ENCODE measurements at places on chromosomes 11 and 22.
A peak's percentile ranks its signal among the peaks of the same experiment; 100 is the strongest.

DNA sequence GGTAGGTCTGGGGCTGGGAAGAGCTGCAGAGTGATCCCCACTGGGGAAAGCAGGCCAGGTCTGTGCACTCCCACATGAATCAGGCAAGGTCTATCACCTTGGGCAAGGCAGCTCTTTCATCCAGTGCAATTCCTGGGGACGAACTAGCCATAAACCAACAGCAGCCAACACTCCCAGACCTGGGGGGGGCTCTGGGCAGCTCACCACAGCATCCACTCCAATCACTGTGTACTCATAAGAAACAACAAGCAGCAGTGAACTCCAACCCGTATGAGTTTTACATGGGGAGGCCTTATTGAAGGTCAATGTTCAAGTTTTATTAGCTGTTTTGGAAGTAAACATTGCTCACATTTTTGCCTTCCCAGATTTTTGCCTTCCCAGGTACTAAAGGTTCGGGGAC is 157.4 kb upstream of the NAV2 start:
- DNase-seq: no peak

- DNase-seq: no peak
Measured at GRCh38 chr11:9617940-9618339, 44.5 kb downstream of the WEE1 start.

DNA sequence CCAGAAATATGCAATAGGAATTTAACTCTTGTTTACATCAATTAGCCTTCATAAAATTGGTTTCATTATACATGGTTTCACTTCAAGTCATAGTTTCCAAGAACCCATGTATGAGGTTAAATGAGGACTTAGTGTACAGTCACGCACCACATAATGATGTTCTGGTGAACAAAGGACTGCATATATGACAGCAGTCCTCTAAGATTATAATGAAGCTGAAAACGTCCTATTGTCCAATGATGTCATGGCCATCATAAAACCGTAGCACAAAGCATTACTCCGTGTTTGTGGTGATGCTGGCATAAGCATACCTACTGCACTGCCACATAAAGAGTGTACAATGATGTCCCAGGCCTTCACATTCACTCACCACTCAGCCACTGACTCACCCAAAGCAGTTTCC is 31.1 kb downstream of the SMCO4 start:
- no peak for DNase-seq

- DNase-seq: no peak
Measured at GRCh38 chr11:122686111-122686510, 30.6 kb downstream of the UBASH3B start.

DNA sequence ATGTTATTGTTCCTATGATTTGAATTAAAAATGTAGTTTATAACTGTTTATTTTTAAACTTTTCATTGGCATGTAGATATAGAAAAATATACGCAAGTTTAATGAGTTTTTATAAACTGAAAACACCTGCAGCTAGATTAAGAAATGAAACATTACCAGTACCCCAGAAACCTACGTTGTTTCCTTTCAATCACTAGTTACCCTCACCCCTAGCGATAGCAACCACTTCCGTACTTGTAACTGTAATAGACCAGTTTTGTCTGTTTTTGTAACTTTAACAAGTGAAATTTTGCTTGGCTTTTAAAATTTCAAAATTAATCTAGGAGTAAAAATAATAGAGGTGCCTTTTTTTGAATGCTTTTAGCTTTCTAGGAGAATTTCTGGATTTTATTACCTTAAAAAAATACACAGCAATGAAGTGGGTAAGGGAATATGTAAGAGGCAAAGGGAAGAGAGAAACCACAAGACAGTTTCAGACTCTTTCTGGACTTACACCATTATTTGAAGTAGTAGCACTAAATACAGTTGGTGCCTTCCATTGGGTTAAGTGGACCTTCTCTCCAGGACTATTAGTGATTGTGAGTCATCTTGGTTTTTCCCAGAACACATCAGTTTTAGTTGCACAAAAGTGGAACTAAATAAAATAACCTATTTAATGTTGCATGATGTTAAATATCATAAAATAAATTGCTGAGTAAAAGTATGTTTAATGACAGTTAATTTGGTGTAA is 18.7 kb upstream of the NAT10 start:
- no peak for DNase-seq

DNA sequence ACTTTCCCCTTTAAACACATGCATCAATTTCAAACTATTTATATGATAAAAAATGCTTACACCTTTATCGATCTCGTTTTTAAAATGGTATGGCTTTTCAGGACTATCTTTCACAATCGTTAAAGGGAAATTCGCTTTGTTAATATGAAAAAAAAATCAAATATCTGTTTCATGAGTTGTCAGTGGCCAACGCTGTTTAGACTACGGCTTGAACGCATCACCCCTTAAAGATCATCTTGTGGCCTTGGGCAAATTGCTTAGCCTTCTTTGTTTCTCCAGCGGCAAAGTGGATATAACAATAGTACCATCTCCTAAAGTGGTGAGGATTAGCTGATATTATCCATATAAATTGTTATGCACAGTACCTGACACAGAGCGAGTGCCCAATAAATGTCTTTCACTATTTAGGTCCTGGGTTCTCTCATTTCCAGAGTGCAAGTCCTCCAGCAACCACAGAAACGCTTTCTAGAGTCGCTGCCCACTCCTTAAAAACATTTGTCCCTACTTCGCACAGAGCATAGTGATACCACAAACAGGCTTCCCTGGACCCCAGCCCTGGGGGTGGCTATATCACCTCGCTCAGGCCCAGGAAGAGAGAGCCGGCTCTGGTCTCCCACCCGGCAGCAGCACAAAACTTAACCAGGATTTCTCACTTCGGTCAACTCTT is 904 bp downstream of the SLC35F2 start:
- DNase-seq: no peak

- no peak for DNase-seq
Measured at GRCh38 chr11:10601837-10602236, 33.4 kb upstream of the LYVE1 start.

- no peak for DNase-seq
Measured at GRCh38 chr11:61418136-61418535, 11.6 kb downstream of the CPSF7 start.

- DNase-seq: no peak
Measured at GRCh38 chr11:47272706-47273105, 2.8 kb downstream of the MADD start.

- no peak for DNase-seq
Measured at GRCh38 chr22:49951000-49951677, 9.4 kb upstream of the PIM3 start.

GRCh38 chr22:43243324-43243723 is 56.4 kb upstream of the TTLL12 start:
- no peak for DNase-seq

- DNase-seq: no peak
Measured at GRCh38 chr11:69828971-69829344, 9.7 kb upstream of the FGF3 start.

GRCh38 chr11:16013649-16014275 is 342.6 kb downstream of the SOX6 start:
- DNase-seq: no peak

DNA sequence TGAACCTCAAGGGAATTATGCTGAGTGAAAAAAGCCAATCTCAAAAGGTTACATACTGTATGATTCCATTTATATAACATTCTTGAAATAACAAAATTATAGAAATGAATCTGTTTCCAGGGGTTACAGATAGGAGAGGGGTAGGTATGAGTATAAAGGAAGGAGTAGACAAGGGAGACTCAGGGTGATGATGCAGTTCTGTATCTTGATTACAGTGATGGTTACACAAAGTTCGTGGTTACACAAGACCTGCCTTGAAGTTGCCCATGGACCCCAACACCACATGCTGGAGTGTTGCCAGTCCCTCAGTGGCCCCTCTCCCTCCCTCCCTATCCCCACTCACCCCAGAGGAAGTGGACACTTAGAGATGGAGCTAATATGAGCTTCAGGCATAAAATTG is 20.3 kb downstream of the STK33 start:
- no peak for DNase-seq

DNA sequence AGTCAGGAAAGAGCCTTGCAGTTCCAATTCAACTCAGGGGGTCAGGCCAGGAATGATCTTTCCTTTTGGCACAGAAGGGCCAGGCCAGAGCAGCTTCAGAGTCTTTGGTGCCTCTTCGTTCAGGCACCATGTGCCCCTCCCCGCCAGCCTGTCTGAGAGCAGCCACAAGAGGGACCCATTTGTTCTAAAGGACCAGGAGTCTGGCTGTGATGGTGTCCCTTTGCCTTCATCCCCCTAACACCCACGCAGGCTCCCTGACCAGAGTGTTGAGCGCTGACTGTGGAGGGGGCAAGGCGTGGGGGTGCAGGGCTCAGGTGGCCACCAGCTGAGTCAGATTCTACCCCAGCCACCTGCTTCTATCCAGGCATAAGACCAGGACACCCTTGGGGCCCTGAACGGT is 156.4 kb downstream of the TTC17 start:
- DNase-seq: no peak

- no peak for DNase-seq
Measured at GRCh38 chr11:36577859-36578258, 10.1 kb downstream of the RAG1 start.

DNA sequence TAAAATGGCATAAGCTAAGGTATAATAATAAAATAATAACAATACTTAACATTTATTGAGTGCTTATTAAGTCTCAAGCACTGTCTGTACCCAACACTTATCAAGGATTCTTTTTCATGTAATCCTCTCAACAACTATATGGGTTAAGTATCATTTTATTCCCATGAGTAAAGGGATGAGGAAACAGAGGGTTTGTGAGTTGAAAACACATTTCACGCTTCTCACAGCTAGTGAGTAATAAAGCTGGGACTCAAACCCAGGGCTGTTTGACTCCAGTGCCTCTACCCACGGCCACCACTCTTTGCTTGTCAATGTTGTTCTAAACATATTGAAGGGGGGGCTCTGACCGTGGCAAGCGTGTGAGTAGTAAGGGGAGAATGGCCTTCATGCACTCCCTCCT is 8.7 kb downstream of the CD3E start:
- DNase-seq: no peak

DNA sequence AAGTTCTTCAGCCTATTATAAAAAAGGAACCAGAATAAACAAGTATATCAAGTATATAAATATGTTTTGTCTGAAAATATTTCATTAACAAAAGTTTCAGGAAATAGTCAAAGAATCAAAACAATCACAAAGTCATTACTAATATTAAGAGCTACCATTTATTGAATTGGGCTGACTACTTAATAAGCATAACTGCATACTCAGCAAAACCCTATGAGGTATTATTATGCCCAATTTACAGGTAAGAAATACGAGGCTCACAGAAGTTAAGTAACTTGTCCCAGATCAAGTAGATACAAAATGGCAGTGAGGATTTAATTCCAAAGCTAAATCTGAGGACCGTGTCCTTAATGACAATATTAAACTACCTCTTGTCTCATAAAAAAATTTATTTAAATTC is 52.2 kb downstream of the EIF3M start:
- DNase-seq: no peak

DNA sequence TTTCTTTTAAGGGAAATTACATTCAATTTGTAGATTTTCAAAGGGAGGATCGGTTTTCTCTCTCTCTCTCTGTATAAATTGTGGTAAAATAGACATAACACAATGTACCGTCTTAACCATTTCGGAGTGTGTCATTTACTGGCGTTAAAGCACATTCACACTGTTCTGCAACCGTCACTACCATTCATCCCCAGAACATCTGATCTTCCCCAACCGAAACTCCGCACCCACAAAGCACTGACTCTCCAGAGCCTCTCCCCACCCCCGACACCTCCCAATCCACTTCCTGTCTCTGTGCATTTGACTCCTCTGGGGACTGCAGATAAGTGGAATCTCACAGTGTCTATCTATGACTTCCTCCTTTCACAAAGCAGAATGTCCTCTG is 15.9 kb upstream of the GRAMD4 start:
- DNase-seq: peak; percentile 70

DNA sequence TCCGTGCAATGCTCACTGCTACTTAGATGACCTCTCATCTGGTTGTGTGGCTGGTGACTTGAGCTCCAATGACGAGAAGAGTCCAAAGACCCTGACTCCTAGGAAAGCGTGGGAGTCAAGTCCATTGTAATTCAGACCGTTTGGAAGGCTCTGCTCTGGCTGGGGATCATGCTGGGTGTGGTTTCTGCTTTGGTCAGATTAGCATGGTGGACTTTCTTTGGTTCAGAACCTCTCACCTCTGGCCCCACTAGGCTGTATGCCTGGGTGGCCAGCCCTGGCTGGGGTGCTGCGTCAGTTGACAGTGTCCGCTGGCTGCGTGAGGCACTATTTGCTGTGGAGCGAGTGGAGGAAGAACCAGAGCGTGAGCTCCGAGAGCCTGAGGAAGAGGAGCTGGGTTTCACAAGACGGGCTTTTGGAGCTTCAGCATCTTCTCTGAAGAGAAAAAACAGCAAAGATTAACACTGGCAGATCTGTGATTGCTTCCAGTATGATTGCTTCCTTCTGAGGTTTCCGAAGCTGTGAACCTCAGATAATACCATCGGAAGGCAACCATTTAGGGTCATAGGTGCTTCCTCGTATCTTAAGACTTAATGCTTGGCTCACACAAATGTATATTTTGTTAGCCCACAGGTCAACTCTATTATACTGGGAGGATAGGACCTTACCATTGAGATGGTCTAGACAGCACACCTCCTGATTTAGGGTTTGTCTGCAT is 11.6 kb upstream of the HSPA8 start:
- DNase-seq: no peak

- no peak for DNase-seq
Measured at GRCh38 chr22:39825661-39826102, 67.9 kb downstream of the ENTHD1 start.

DNA sequence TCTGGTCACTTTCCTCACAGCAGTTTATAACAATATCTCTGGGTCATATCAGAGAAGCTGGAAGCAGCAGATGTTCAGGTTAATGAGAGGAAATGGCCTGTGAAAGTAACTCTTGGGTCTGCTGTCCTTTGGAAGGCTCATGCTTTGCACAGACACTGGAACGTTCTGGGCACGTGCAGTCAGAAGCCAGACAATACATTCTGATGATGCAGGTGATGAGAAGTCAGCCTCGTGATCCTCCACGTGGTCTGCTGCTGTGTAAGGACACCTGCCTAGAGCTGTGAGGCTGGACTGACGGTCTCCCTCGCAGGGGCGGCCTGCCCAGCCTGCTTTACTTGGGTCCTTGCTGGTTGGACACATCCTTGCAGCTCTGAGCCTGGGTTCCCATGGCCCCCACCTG is 18.8 kb upstream of the ADORA2A start:
- no peak for DNase-seq

DNA sequence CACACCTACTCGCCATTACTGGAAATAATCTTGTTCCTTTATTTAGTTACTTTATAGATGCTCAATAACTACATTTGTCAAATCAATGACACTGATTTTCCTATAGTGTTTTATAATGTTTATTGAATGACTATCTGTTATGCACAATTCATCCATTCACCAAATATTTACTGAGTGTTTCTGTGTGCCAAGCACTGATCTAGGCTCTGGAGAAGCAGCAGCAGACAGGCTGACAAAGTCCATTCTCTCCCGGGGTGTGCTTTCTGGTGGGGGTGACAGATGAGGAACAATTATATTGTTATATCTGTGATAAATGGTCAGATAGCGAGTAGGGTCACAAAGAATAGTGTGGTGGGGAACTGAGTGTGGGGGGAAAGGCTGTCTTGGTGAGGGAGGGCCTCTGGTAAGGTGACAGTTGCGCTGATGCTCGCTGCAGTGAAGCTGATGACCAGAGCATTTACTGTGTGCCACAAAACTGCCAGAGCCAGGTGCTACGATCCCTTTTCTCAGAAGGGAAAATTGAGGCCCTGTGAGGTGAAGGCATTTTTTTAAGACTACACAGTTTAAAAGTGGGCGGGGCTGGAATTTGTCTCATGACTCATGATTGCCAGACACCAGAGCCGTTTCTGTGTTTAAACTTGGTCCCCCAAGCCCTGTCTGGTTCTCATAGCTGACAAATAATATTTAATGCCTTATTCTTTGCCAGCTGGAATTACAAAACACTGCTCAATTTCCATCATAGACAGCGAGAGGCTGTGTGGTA is 10.2 kb downstream of the PACS1 start:
- peak; percentile 49 for DNase-seq
